Activated CD4-positive, alpha-beta T cell treated with anti-CD3 and anti-CD28 coated beads, Interleukin-2, amount 50 U/mL, for 24 hours (primary cell): ENCODE measurements at places on chromosomes 13 and 19.

DNA sequence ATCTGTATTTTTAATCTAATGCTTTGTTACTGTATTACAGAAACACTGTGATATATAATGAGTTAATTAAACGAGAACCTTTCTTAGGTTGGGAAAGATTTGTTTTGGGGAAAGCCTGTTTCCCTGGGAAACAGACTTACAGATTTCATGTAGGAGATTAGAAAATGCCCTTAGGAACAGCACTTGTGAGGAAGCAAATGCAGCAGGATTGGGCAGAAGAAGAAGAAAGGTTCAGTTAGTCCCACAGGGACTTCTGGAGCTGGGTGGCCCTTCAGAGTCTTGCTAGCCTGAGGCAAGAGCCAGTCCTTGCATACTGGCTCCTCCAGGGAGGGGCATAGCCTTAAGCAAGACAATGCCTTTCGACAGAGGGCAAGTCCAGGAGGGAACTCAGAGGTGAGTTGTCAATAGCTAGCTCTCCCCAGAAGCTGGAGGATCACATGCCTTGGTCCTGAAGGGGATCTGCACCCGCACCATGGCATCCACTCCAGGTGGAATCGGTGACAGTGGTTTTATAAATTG is 36.8 kb downstream of the N4BP2L1 start:
- no peak for DNase-seq

GRCh38 chr13:25762795-25763377 is 288.9 kb downstream of the SHISA2 start:
- DNase-seq, result no peak

DNA sequence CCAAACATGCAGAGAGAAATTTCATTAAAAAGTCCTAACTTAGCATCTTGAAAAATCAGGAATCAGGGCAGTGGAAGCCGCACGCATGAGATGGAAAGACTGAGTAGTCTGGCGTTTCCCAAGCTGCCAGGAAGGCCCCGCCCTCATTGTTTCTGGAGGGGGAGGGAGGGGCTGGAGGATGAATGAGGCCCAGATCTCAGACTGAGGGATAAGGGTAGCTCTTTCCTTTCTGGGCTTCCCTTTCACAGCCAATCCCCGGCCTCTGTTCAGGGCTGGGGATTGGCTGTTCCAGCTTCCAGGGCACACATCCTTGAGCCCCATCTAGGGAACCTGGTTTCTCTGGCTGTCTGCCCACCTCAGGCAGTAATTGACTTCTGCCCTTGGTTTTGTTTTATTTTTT is 7.3 kb downstream of the C19orf53 start:
- no peak for DNase-seq

DNA sequence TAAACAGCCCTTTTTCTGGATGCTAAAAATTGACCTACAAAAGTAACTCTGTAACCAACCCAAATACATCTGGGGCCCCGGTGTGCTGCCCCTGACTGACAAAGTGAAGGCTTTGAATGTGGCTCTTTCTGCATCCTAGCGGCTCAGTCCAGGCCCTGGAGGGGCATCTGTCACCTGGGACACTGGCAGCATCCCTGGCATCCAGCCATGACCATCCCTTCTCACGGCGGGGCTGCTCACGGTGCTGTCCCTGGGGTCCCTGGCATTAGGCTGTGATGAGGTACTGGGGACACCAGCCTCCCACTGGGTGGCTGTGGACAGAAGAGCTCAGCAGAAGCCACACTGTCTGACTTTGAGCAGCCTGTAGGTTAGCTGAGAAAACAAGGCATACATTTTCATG is 34.3 kb downstream of the BICRA start:
- no peak for DNase-seq

- DNase-seq, result no peak
These were observed 140.0 kb downstream of the IRS2 start for GRCh38 chr13:109646423-109646822.

DNA sequence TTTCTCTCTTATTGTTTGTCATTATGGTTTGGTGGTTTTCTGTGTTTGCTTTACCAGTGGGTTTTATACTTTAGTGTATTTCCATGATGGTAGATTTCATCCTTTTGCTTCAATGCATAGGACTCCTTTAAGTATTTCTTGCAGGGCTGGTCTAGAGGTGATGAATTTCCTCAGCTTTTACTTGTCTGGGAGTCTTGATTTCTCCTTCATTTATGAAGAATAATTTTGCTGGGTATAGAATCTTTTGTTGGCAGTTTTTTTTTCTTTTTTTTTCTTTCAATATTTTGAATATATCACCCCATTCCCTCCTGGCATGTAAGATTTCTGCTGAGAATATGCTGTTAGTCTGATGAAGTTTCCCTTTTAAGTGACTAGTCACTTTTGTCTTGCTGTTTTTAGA is 19.8 kb downstream of the EEF1AKMT1 start:
- no peak for DNase-seq

GRCh38 chr19:46998445-46999125 is 21.1 kb upstream of the NPAS1 start:
- DNase-seq, result no peak

DNA sequence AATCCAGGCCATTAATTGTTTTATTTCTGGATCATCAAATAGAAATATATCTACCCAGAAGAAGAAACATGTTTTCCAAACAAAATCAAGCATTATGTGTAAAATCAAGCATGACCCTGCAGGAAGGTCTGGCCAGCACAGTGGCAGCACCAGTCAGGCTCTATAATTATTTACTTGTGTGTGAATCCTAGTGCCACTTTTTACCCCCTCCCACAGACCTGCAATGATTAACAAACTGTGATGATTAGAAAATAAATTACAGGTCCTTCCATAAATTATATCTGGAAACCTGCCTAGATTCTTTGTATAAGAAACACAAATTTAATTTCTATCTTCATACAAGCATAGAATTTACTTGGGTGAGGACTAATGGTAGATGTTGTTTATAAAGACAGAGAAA is 186.1 kb downstream of the GPC6 start:
- DNase-seq, result no peak

- DNase-seq, result no peak
These were observed 74.2 kb downstream of the SPACA7 start for GRCh38 chr13:112450118-112450903.

DNA sequence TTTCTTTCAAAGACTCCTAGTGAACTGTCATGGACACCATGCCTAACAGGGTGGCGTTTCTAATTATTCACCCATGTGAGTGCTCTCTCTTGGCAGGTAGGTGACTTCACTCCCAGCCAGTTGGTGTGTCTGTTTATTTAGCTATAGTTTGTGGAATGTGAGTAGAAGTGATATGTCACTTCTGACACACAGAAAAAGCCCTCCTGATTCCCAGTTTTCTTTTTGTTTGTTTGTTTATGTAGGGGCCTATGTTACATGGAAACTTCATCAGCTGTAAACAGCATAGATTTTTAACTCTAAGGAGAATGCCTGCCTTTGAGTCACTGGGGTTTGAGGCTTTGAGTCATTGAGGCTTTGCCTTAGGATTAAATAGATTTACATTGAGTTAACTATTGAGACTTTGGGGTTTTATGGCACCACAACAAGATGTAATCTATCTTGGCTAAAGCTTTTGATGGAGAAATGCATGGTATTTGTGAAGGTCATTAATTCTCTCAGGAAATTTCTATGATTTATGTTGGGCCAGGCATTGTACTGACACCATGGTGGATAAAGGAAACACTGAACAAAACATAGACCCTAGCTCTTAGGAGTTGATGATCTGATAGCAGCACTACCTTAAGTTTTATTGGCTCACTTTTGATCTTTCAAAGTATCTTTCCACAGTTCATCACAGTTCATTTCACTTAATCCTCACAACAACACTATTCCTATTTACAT is 45.3 kb downstream of the UFM1 start:
- no peak for DNase-seq

DNA sequence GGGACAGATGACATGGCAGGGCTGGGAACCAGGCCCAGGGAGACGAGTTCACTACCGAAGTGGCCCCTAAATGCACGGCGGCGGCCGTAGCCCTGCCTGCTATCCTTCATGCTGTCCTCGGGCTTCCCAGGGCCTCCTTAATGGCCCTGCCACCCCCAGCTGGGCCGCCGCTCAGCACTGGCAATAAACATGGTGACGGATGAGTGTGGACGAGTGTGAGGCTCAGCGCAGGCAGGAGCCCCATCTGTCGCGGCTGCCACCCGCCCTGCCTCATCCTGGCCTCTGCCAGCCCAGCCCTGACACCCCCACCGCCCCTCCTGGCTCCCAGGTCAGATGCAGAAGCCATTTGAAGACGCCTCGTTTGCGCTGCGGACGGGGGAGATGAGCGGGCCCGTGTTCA is 13.6 kb downstream of the PIN1 start:
- no peak for DNase-seq

DNA sequence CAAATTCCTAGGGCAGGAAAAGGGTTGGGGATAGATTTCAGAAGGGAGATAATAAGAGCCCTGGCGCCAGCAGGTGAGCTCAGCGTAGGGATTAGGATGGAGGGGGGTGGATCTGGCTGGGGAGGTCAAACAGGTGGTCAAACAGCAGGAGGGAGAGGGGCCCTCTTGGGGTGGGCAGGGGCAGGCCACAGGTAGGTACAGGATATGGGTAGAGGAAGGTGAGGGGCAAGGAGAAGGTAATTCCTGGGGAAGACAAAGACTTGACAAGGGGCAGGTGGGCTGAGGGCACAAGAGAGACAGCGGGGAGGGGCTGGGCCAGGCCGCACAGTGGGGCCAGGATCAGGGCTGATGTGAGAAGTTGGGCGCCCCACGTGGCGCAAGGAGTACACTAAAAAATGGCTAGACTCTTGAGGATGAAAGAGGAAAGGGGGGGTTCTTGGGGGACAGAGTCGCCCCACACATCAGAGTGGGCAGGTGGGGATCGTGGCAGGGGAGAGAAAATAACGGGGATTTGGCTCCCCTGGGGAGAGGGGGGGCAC is 713 bp downstream of the KRI1 start:
- DNase-seq, result no peak

- DNase-seq, result no peak
These were observed 6.0 kb upstream of the TCF3 start for GRCh38 chr19:1658150-1659083.

DNA sequence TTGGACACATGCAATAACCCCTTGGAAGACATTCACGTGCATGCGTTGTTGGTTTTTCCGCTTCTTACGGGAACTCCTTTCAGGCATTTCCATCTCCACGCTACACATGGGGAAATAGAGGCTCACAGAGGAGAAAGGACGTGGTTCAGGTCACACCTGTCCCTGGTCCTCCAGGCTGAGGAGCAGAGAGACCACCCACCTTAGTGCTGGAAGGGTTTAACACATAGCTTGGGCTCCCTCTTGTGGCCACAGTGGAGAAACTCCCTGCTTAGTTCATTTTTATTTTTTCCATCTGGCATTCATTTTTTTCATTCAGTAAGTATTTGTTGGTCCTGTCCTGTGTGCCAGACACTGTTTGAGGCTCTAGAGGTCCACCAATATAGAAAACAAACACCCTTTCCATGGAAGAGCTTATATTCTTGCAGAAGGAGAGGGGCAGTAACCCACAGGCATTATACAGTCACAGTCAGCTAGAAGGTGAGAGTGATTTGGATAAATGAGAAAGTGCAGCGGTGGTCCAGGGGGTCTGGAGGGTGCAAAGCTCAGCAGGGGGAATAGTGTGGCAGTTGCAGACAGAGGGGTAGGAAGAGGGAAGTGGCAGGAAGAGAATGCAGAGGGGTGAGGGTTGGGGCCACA is 24.2 kb upstream of the TTYH1 start:
- no peak for DNase-seq

GRCh38 chr13:74555651-74556420 is 421.6 kb upstream of the KLF12 start:
- no peak for DNase-seq

GRCh38 chr19:51595190-51596175 is 24.4 kb downstream of the ZNF175 start:
- DNase-seq, result no peak

GRCh38 chr19:46746281-46747057 is at the start of gene STRN4:
TSS of gene STRN4 (minus strand) at chr19:46746450. CDS start at chr19:46746430, 20 bp downstream.
- no peak for DNase-seq

DNA sequence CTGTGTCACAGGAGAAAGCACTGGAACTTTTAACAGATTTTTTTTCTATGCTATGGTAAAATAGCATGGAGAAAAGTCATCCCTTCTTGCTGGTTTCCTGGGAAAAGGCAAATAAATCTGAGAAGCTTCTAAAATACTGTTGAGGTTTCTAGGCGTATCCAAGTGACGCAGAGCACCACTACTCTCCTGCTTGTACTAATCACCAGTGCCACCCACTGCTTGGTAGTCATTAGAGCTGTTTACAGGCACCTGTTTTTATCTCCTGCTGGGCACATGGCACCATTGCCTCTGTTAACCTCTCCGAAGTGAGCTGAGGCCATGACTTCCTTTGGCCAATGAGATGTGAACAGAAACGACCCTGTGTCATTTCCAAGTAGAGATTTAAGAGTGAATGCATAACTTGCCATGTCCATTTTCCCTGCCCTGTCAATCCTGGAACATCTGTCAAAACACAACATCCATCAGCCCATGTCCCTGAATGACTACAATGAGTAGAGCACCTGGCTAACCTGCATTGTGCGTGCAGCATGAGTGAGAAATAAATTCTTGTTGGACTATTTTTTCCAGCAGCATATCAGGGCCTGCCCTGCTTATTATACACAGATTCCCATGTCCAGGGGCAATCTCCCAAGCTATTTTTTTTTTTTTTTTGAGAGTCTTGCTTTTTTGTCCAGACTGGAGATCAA is 17.3 kb upstream of the OXGR1 start:
- no peak for DNase-seq

GRCh38 chr13:85799097-85799582 is at the start of gene SLITRK6:
TSS of gene SLITRK6 (minus strand) at chr13:85799419. CDS start at chr13:85796508, 2,911 bp downstream.
- DNase-seq, result no peak

DNA sequence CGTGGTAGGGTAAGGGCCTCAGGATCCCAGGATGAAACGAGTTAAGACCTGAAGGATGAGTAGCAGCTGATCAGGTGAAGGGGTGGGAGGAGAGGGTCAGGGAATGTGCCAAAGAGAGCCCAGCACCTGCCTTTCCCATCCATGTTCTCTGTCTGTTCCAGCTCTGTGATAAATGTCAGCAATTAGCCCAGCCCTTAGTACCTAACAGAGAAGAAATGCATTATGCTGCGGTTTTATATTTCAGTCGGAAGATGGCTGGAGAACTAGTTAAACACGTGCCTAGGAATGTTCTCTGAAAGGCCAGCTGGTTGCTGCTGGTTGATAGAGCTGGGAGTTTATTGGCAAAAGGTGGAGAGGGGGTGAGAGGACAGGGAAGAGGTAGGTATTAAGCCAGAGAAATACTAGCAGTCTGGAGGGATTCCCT is 268.2 kb downstream of the SHISA2 start:
- DNase-seq, result no peak

DNA sequence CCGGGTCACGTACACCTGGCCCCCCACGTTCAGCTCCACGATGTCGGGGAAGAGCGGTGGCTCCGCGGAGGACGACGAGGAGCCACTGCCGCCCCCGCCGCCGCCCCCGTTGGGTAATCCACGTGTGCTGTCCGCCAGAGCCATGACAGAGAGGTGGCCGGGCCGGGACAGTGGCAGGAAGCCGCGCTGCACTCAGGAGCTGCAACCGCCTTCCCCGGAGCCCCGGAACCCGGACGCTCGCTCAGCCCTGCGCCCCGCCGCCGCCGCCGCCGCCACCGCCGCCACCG is 257 bp downstream of the KCTD12 start:
- no peak for DNase-seq

- peak; percentile 56 for DNase-seq
These were observed 14.1 kb downstream of the RDH8 start for GRCh38 chr19:10027158-10027997.

GRCh38 chr19:3056417-3057088 is 5.7 kb downstream of the TLE5 start:
- no peak for DNase-seq

GRCh38 chr13:112968910-112969691 is at the start of gene MCF2L:
TSS of gene MCF2L (plus strand) at chr13:112969214. CDS start at chr13:112969380, 166 bp downstream.
- peak; percentile 29 for DNase-seq

- no peak for DNase-seq
These were observed 903 bp downstream of the LATS2 start for GRCh38 chr13:21060338-21061028.
